Esophagus squamous epithelium (tissue), 5 donors: ENCODE measurements at places on chromosomes 1 and 21.

DNA sequence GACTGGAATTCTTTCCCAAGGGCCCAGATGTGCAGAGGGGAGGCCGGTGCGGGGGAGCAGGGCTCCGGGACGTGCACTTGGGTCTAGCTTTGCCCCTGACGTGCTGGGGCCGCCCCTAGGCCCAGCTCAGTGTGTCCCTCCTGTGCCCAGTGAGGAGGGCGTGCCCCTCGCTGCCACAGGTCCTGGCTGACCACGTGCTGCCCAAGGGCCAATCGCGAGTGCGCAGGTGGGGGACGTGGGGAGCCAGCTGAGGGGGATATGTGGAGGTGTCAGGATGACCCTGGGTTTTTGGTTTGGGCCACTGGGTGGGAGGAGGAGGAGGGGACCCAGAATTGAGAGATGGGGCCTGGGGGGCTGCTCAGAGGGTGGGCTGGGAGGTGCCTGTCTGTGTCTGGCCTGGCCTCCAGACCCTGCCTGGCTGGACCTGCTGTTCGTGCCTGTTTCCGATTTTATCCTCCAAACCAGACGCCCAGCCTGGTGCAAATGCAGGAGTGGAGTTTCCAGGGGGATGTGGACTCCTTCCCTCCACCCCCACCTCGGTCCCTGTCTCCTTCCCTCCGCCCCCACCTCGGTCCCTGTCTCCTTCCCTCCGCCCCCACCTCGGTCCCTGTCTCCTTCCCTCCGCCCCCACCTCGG is 6.1 kb upstream of the RNF223 start:
- no peak for DNase-seq

GRCh38 chr1:230860617-230861384 is 7.5 kb downstream of the C1orf198 start:
- no peak for DNase-seq

GRCh38 chr1:212858461-212859265 is 588 bp downstream of the FLVCR1 start:
- DNase-seq, result no peak

- no peak for DNase-seq
These were observed 166.8 kb upstream of the GALNT2 start for GRCh38 chr1:229900220-229900619.

GRCh38 chr1:31939484-31940329 is 1.5 kb upstream of the PTP4A2 start:
- no peak for DNase-seq

- no peak for DNase-seq
These were observed 24.6 kb downstream of the ASAP3 start for GRCh38 chr1:23459338-23459757.
